Stimulated activated CD8-positive, alpha-beta memory T cell treated with anti-CD3 and anti-CD28 coated beads, Interleukin-2, amount 100 ng/mL, for 1 hour (primary cell): ENCODE measurements at places on chromosomes 5 and 9.

GRCh38 chr5:74648835-74649293 is 8.3 kb upstream of the ENC1 start:
- no peak for DNase-seq

GRCh38 chr5:14156290-14156649 is 13.1 kb downstream of the TRIO start:
- DNase-seq: no peak

DNA sequence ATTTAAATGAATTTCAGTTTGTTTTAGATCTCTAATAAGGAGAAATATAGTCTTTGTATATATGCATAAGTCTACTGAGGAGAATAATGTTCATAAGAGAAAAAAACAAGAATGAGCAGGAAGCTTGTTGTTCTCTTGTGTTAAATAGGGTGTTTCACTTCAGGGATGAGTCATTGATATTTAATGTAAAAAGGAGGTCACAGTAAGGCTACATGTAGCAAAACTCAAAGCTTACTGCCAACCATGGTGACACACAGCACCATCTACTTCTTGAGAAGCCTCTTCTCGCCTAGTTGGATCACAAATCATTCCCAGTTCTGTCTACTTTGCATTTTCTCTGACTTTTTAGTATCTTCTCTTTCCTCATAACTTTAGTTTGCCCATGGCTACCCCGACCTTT is 1466.0 kb upstream of the C9orf72 start:
- no peak for DNase-seq

DNA sequence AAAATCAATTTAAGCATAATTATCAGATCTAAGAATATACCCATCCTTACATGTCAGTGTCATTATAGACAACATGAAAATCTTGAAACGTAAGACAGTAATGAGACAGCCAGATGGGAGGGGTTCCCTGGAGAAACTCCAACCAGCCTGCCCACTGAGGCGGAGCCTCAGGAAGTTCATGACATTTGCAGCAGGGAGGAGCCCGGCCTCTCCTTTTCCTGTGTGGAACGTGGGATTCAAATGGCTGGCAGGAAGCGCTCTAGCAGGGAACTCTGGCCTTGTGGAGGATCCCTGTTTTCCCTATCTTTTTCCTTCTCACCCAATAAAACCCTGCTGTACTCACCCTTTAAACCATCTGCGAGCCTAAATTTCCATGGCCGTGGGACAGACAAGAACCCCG is 176.6 kb upstream of the KCNN2 start:
- DNase-seq: no peak

DNA sequence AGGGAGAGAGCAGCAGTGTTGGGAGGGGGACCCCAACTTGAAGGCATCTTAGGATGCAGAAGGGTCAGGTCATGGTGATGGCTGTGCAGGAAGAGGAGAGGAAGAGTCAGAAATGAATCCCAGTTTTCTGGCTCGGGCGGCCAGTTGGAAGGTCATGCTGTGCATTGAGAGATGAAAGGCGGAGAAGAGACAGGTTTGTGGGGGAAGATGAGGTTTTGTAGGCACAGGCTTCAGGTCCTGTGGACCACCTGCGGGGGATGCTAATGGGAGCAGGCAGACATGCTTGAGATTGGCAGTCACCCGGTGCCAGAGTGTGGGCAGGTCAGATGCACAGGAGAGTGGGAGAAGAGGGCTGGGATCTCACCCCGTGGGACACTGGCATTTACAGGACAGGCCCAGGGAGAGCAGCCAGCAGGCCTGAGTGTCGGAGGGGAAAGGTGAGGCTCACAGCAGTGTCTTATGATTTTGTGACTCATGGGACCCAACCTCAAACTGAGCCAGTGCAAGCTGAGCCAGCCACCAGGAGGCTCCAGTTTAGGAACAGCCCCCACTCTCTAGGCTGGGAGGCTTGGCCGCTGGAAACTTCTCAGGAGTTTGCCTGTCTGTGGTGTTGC is 17.5 kb downstream of the STXBP1 start:
- DNase-seq: no peak

- DNase-seq: no peak
Observed at GRCh38 chr5:161846746-161847145, 1.2 kb upstream of the GABRA1 start.

DNA sequence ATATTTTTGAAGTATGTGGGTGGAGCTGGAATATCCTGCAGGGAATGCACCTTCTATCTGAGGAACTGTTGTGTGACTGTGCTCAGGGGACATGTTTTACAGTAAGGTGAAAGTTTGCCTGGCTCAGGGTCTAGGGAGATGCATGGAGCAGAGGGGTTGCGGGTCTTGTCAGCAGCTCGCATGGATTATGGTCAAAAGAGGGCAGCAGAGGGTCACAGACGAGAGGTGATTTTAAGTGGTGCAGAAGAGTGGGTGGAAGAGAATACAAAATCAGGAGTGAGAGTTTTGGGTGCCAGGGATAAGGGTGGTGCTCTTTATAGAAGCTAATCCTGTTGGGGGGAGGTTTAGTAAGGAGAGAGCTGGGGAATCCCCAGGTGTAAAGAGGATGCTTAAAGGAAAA is 53.5 kb upstream of the GRIN3A start:
- DNase-seq: no peak

DNA sequence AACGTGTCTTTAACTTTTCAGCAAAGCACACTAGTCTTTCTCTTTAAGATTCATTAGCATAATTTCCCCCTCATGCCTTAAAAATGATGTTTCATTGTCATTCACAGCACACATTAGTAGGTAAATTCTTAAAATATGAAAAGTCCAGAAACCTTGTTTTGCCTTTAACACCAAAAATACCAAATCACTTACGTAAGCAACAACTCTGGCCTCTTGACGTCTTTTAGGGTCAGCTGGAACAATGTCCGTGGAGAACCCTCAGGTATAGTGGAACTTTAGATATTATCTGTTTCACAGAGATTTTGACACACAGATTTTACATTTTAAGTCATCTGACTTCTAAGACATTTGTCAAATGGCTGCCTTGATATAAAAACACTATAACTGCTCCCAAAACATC is 30.9 kb downstream of the LNPEP start:
- no peak for DNase-seq

DNA sequence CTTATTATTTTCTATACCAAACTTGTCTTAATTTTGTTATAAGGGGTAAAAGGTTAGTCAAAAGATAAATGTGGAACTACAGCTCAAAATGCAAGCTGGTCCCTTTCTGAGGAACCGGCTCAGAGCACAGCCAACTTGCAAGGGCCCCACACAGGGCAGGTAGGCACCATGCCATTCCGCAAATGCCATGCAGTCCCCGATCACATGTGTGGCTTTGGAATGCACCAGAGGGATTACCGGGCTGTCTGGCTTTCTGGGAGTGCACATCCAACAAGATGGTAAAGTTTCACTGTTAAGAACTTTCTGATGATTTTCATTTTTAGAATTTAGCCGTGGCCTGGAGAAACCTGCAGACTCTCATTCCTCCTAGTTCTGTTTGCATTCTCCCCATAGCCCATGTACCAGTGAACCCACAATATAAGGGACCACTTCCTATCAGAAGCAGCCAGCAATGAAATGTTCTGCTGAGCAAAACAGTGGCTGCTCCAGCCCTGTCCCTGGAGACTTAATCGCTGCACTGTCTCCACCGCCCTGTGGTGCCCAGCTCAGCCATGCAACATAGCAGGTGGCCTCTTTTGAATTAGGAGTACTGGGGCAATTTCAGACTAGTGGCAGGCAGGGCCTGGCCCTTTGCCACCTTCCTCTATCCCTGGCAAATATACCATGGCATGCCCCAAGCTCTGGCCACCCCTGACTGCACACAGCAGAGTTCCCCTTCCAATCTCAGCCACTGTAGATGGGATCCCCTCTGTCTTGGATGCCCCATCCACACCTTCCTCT is 11.4 kb downstream of the SHB start:
- no peak for DNase-seq

- no peak for DNase-seq
Observed at GRCh38 chr5:171312129-171312974, 3.3 kb downstream of the TLX3 start.

- no peak for DNase-seq
Observed at GRCh38 chr9:78930281-78930680, 633.4 kb downstream of the PSAT1 start.

DNA sequence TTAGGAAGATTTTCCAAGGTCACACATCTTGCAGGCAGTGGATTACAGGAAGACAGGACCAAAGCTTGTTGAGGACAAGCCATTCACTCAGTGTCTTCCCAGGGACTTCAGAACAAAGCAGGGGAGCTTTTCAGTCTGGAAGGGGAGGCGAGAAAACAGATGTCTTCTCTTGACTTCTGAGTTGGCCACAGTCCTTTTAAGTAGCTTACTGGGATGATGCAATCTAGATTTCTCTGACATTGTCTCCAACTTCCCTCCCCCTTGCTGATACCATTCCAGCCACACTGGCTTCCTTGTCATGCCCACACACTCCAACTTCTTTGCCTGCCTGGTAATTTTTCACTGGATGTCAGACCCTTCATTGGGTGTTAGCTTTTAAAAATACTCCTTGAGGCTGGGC is 174.2 kb upstream of the TBC1D2 start:
- no peak for DNase-seq

DNA sequence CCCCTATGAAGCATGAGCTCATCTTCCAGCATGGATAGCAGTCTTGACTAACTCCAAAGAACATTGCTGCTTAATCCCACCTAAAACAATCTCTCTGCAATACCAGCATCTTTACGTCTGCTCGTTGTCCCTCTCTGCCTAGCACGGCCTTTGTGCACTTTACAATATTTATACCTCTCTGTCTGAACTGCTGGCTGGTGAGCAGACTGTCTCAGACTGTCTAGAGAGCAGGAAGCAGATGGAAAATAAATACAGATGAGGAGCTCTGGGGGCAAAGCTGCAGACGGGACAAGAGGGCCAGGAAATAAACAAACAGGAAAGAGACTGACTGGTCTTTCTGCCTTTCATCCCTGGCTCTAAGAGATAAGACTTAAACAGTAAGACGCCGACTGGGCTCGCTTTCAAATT is 224.8 kb downstream of the ENC1 start:
- no peak for DNase-seq

GRCh38 chr5:102801371-102801770 is 46.3 kb downstream of the PAM start:
- DNase-seq: no peak

- DNase-seq: no peak
Observed at GRCh38 chr5:8550921-8551320, 682.0 kb downstream of the MTRR start.

- no peak for DNase-seq
Observed at GRCh38 chr5:139243425-139243970, 45.3 kb upstream of the SIL1 start.

DNA sequence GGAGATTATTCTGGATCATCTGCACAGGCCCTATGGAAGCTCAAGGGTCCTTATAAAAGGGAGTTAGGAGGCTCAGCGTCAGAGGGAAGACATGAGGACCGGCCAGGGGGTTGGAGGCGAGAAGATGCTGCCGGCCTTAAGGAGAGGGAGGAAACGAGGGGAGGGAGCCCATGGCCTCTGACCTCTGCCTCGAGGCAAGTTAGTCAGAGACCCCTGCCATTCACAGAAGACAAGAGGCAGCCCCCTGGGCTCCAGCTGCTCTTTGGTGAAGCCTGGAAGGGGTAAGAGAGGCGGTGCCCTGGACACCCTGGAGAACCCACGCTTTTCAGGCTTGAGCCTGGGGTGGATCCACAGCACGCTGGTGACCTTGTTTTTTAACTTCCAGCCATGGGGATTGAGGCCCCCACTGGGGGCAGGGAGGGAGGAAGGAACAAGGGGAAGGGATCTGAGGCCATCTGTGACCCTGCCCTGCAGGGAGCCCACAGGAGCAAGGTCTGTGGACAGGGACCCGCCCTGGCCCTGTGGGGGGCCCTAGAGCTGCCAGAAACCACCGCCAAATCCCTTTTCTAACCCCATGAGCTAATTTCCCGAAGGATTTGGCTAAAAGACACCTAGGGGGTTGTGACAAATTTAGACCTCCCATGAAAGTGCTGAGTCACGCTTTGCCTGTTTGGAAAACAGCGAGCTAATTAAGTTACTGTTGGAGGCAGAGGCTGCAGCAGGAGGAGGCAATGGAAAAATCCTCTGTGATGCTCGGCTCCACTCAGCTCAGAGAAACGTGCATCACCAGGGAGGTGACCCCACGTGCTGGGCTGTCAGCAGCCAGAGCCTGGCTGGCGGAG is 49.7 kb downstream of the OLFM1 start:
- no peak for DNase-seq

GRCh38 chr5:136424835-136425584 is 59.7 kb upstream of the TRPC7 start:
- DNase-seq: no peak

DNA sequence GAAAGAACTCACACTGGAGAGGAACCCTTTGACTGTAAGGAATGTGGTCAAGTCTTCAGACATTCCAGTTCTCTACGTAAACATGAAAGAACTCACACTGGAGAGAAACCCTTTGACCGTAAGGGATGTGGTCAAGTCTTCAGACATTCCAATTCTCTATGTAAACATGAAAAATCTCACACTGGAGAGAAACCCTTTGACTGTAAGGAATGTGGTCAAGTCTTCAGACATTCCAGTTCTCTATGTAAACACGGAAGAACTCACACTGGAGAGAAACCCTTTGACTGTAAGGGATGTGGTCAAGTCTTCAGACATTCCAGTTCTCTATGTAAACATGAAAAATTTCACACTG is 32.6 kb downstream of the MAPK9 start:
- no peak for DNase-seq

- no peak for DNase-seq
Observed at GRCh38 chr9:132547976-132548730, 34.3 kb upstream of the BARHL1 start.

- DNase-seq: no peak
Observed at GRCh38 chr9:130354806-130355205, 89.2 kb downstream of the HMCN2 start.

GRCh38 chr9:108562176-108562575 is 293.6 kb downstream of the ACTL7B start:
- no peak for DNase-seq

DNA sequence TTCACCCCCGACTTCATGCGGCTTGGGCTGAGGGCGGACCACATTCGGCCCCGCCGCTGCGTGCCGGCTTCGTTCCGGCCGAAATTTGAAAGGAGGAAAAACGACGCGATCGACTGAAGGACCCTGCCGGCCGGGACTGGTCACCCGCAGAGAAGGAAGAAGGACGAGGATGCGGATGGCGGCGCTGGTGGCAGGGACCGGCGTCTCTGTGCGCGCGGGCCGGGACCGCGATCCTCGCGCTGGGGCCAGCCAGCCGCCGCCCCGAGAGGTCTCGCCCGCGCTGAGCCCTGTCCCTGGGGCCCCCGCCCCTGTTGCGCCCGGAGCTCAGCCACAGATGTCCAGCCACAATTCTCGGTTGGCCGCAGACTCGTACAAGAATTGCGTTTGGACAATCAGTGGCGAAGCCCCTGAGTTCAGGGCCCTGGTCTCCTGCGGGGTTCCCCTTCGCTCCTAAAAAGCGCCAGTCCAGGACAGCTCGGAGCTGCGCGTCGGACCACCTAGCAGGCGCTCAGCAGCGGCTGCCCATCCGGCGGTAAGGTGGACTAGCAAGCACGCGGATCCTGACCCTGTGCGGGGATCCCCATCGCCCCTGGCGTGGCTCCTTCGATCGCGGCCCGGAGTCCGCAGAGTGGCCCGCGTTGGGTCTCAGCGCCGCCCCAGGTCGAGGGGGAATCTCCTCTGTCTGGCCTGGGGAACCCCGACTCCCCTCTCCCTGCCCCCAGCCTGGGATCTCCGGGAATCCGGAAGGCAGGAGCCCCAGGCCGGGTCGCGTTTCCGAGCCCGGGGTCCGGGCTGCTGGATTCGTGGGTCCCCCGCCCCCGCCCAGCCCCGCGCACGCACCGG is 21.3 kb downstream of the URM1 start:
- DNase-seq: no peak

- DNase-seq: no peak
Observed at GRCh38 chr9:22060831-22061383, 51.8 kb upstream of the CDKN2B start.
